ENCODE measurements at places on chromosomes 3 and 15.

GRCh38 chr15:73455876-73456275 lies 12.9 kb downstream of the REC114 start:
- DNase-seq: no peak

DNA sequence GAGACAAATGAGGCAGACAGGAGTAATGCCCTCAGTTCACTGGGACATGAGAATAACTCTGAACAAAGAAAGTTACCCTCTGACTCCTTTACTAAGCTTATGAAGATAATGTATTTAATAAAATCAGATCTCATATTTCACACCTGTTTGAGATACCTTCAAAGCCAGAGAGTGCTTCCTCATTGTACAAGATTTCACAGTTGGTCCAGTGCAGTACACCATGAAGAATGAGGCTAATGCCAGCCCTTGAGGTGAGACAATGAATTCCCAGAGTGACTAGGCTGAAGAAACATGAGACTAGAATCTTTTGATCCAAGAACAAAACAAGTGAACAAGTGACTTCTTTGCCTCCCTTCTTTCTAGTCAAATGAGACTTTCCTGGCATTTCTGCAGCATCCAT lies 1133.8 kb downstream of the TUSC7 start:
- no peak for DNase-seq

GRCh38 chr15:77855871-77856270 lies 221.6 kb downstream of the TBC1D2B start:
- DNase-seq: no peak

DNA sequence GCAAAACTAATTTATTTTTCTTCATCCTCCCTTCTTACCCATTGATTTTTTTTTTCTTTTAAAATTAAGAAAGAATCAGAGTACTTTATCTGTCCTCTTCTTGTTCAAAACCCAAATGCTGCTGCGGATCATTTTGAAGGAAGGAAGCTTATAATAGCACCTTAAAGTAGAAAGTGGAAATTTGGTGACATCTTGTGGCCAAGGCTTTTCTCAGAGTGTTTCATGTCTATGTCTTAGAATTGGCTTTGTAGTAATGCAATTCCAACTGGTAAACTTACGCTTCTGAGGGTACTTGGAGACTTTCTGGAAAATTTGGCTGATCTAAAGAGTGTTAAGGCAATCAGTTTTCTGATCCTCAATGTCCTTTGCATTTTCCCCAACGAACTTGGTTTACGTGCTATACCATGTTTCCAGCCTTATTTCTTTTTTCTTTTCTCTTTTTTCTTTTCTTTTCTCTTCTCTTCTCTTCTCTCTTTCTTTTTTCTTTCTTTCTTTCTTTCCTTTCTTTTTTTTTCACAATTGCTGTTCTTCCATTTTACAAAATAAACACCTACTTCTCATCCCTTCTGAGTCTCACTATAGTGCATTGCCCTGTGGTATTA lies 30.7 kb downstream of the C3orf38 start:
- DNase-seq: no peak

GRCh38 chr3:127158614-127159229 lies 34.2 kb upstream of the PRR23E start:
- no peak for DNase-seq

DNA sequence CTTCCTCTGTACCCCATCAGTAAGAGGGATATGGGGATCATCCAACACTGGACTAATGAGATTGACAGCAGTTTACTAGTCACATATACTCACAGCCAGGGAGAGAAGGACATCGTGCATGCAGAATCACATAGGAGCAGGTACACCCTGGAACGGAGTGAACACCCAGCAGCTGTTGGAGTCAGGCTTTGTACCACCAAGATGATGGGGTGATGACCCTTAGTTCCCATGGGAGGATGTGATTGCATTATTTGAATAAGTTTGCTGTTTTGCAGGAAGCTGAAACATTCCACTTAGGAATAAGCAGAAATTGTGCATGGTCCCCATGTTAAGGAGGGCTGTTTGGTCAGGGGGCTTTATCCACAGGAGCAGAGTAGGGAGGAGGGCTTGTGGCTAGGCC lies 482.7 kb upstream of the PDZRN3 start:
- DNase-seq: no peak

- DNase-seq: no peak
Observed at GRCh38 chr3:102036017-102036416, 186.7 kb downstream of the NFKBIZ start.

DNA sequence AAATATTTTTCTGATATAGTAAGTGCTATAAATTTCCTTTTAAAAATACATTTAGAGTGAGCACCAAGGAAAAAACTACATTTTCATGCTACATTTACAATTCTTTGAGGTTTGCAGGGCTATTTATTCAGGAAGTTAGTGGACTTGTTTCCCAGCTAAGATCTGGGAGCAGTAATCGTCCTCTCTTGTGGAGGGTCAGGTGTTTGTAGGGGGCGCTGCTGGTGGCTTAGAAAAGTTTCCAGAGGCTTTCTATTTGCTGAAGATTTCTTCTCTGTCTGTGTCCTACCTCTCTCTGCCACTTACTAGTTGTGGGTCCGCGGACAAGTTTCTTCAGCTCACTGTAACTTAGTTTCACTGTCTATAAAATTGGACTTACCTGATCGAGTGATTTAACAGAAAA lies 163.9 kb downstream of the PEX5L start:
- no peak for DNase-seq

DNA sequence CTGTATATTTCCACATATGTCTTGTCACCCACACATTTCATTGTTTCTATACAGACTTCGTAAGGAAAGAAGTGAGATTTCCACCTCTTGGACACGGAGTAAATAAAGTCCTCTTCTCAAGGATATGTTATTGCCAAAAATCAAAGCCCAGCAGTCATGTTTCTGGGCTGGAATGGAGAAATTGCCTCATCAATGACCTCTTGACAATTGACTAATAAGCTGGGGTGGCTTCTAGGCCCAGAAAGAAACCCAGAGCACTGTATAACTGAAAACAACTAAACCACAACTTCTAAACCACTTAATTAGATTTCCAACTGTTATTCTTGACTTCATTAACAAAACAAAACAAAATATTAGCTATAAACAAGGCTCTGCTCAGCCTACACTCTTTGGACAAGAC lies 56.4 kb upstream of the SLC24A5 start:
- DNase-seq: no peak

GRCh38 chr3:123092243-123092642 lies 25.4 kb downstream of the PDIA5 start:
- no peak for DNase-seq

DNA sequence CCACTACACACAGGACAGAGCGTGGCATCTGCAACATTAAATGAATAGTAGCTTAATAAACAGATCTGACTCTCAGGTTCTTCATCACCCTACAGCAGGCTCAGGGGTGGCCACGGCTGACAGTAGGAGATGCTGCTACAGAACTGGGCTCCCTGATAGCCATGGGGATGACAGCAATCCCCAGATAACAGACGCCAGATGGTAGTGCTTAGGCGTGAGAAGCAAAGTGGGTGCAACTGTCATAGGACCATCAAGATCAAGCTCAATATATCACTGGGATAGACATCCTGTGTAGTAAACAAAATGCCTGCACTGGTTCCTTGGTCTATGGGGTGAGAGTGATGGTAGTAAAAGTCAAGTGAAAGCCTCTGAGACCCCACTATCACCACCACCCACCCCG lies 2.6 kb upstream of the TPRA1 start:
- DNase-seq: no peak

- no peak for DNase-seq
Observed at GRCh38 chr15:26391567-26392194, 381.2 kb downstream of the GABRB3 start.

- no peak for DNase-seq
Observed at GRCh38 chr3:46080124-46080968, 53.1 kb upstream of the XCR1 start.

DNA sequence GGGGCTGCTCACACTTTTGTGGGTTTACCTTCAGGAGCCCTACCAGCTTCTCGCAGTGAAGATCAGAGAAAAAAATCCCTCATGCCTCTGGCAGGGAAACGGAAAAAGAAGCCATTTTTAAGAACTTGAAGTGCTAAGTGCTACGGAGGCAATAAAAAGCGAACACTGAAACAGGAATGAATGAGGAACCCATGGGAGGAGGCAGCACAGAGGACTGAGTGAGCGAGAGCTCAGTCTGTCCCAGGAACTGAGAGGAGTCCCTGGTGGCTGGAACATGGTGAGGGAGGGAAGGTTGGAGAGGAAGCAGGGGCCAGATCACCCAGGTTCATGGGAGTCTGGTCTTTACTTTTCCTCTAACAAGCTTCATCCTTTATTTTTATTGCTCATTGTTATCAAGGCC lies 228.1 kb upstream of the PROK2 start:
- DNase-seq: no peak

DNA sequence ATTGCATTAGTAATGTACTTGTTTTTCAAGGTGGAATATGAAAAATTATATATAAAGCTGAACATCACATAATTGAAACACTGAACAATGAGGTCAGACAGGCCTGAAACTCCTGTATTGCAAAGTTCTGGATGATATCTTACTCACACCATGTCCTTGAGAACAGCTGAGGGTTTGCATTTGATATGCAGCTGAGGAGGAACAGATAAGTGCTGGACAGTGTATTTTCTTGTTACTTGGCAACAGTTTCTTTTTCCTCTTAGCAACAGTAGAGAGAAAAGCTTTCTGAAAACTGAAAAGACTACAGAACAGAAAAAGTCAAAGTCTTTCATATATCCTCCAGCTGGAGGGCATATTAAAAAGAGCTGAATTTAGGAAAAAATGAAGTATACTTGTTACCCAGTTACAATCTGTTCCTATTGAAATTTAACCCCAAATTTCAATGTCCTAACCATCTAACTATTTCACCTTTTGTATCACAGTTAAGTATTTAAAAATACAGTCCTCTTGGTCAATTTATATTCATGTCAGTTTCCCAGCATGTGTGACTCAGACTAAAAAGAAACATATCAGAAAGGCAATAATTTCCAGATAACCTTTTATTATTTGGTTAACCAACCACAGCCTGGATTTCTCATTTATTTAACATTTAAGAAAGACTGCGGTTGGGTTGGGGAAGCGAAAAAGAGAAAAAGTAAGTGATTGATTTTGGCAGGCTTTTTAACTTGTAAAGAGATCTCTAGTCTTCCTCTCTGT lies 733.0 kb upstream of the DPPA4 start:
- no peak for DNase-seq

GRCh38 chr3:55569033-55569599 lies 82.0 kb upstream of the WNT5A start:
- no peak for DNase-seq

DNA sequence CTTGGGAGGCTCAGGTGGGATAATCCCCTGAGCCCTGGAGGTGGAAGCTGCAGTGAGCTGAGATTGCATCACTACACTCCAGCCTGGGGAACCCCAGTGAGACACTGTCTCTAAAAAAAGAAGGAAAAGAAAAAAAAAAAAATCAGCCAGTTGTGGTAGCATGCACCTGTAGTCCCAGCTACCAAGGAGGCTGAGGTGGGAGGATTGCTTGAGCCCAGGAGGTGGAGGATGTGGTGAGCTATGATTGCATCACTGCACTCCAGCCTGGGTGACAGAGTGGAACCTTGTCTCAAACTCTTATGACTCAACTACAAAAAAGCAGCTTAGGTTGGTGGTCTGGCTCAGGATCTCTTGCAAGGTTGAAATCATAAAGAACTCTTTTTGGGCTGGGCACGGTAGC lies 19.3 kb upstream of the GPX1 start:
- DNase-seq: no peak

- no peak for DNase-seq
Observed at GRCh38 chr15:94844198-94844537, 612.8 kb downstream of the MCTP2 start.

Measured in left cardiac atrium (tissue), 4 donors.